ENCODE measurements at places on chromosomes 4 and X.

DNA sequence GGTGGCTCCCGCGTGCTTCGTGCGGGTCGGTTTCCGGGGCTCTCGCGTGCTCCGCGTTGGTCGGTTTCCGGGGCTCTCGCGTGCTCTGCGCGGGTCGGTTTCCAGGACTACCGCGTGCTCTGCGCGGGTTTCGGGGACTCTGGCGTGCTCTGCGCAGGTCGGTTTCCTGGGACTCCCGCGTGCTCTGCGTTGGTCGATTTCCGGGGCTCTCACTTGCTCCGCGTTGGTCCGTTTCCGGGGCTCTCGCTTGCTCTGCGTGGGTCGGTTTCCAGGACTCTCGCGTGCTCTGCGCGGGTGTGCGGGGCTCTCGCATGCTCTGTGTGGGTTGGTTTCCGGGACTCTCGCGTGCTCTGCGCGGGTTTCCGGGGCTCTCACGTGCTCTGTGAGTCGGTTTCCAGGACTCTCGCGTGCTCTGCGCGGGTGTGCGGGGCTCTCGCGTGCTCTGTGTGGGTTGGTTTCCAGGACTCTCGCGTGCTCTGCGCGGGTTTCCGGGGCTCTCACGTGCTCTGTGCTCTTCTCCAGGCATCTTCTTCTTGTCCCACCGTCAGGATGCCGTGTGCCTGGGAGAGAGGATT is 109.9 kb upstream of the LRPAP1 start:
- H3K4me3 ChIP-seq: no peak overlapping the region
- H3K36me3 ChIP-seq: no peaks in the 10 kb centered on the region
- H3K4me1 ChIP-seq: no peaks in the 10 kb centered on the region
- H3K27me3 ChIP-seq: no peaks in the 10 kb centered on the region
- H3K27ac ChIP-seq: no peak overlapping the region

GRCh38 chr4:169601016-169601771 is 11.2 kb downstream of the NEK1 start:
- no peak overlapping the region for H3K27ac ChIP-seq
- H3K36me3 ChIP-seq: no peaks in the 10 kb centered on the region
- no peak overlapping the region for H3K4me3 ChIP-seq
- no peaks in the 10 kb centered on the region for H3K4me1 ChIP-seq

DNA sequence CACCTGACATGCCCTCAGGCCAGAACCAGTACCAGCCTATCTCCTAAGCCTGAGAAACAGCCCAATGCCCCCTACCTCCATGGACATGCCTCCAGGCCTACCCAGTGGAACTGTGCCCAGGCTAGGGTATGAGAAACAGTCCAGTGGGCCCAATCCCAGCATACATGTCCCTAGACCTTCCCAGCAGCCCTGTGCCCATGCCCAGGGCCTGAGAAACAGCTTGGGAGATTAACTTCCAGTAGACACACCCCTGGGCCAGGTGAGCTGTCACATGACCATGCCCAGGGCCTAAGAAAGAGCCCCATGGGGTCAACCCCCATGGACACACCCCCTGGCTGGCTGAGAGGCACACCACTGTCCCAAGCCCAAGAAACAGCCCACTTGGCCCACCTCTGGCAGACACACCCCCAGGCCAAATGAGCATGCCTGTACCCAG is 78.8 kb downstream of the CBR4 start:
- H3K4me1 ChIP-seq: no peaks in the 10 kb centered on the region
- DNase-seq: no peak
- no peaks in the 10 kb centered on the region for H3K36me3 ChIP-seq
- no peak overlapping the region for H3K4me3 ChIP-seq
- H3K27ac ChIP-seq: no peak overlapping the region

- H3K36me3 ChIP-seq: no peaks in the 10 kb centered on the region
- no peaks in the 10 kb centered on the region for H3K27me3 ChIP-seq
These were observed 10.8 kb upstream of the CAMK2D start for GRCh38 chr4:113772319-113772718.

- H3K27ac ChIP-seq: no peak overlapping the region
- no peak for DNase-seq
- H3K4me3 ChIP-seq: no peak overlapping the region
- H3K27me3 ChIP-seq: no peaks in the 10 kb centered on the region
- no peaks in the 10 kb centered on the region for H3K4me1 ChIP-seq
- H3K36me3 ChIP-seq: no peaks in the 10 kb centered on the region
These were observed 132.8 kb upstream of the FUNDC1 start for GRCh38 chrX:44675362-44676024.

GRCh38 chrX:41677183-41678060 is 11.4 kb upstream of the GPR34 start:
- no peak for DNase-seq
- H3K4me3 ChIP-seq: no peak overlapping the region
- no peaks in the 10 kb centered on the region for H3K4me1 ChIP-seq
- H3K36me3 ChIP-seq: no peaks in the 10 kb centered on the region

DNA sequence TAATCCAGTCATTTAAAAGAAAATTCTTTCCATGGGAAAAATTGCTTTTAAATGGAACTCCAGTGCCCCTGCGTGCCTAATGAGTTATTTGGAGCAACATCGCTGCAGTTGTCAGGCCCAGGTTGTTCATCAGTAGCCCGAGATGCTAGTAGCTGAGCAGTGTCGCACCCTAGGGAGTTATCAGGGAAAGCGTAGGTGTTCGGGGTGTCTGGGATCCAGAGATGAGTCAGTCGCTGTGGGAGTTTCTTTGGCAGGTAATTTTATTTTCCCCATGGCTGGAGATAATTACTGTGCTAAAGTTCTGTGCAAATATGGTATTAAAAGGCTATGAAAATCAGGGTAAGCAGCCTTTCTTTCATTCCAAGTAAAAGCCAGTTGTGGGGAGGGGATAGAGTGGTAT is 49.4 kb downstream of the ANXA3 start:
- no peak overlapping the region for H3K27ac ChIP-seq
- no peaks in the 10 kb centered on the region for H3K36me3 ChIP-seq
- no peaks in the 10 kb centered on the region for H3K4me1 ChIP-seq
- H3K4me3 ChIP-seq: no peak overlapping the region
- no peaks in the 10 kb centered on the region for H3K27me3 ChIP-seq
- no peak for DNase-seq

DNA sequence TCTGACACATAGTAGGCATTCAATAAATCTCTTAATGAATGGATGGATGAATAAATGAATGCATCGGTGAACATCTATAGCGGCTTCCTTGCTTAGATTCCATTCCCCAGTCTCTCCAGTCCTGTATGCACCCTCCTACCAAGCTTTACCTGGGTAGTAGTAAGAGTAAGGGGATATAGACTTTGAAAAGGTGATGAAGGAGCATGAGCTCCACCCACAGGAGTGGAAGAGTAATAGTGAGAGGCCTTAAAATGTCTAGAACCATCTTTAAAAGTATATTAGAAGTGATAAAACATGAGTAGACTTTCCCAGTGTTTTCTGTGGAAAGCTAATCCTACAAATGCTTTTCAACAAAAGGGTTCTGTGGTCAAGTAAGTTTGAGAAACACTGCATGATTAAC is 35.5 kb upstream of the GPC3 start:
- H3K4me1 ChIP-seq: no peaks in the 10 kb centered on the region
- H3K27ac ChIP-seq: no peak overlapping the region
- no peaks in the 10 kb centered on the region for H3K27me3 ChIP-seq
- DNase-seq: no peak

- no peaks in the 10 kb centered on the region for H3K36me3 ChIP-seq
- no peak for DNase-seq
- H3K27ac ChIP-seq: no peak overlapping the region
- no peaks in the 10 kb centered on the region for H3K4me1 ChIP-seq
- no peak overlapping the region for H3K4me3 ChIP-seq
These were observed 46.3 kb upstream of the BCLAF3 start for GRCh38 chrX:20037186-20037585.

GRCh38 chr4:105145156-105145902 is 1.3 kb upstream of the TET2 start:
- no peak for DNase-seq
- peaks cover 3% of the 10 kb centered on the region for H3K4me1 ChIP-seq
- peak overlapping the region; percentile 87 for H3K4me3 ChIP-seq

DNA sequence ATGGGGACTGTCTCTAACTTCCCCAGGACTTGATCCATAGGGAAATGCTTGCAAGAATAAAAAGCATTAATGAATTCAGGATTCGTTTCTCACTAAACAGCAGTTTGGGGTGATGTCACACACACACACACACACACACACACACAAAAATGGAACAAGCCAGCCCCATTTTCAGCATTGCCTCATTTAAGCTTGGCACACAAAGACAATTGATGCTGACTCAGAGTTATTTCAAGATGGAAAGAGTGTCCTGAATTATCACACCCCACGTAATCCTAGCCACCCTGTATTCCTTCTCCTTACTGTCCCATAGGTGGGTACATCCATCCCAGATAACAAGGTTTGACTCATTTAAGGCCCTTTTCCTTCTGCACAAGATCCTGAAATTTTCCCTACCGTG is 345.1 kb upstream of the HS3ST1 start:
- H3K27ac ChIP-seq: no peak overlapping the region
- no peak overlapping the region for H3K4me3 ChIP-seq
- no peaks in the 10 kb centered on the region for H3K27me3 ChIP-seq
- DNase-seq: no peak

DNA sequence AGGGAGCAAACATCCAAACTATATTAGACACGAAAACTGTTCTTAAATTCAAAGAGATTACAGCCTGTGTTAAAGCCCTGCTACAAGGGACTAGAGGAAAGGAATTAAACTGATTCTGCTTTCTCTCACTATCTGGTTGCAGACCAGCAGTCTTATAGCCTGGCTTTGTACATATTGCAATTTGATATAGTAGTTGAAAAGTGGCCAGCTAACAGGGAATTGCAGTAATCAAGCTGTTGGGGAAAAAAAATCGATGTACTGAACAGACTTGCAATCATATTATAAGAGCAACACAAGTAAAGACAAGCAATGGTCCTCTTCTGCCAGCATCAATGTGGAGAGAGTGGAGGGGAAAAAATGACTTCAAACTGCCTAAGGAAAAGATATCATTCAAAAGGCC is 364.4 kb upstream of the EPHA5 start:
- H3K27me3 ChIP-seq: no peaks in the 10 kb centered on the region
- H3K4me1 ChIP-seq: no peaks in the 10 kb centered on the region
- no peak overlapping the region for H3K27ac ChIP-seq
- no peak overlapping the region for H3K4me3 ChIP-seq
- no peak for DNase-seq

DNA sequence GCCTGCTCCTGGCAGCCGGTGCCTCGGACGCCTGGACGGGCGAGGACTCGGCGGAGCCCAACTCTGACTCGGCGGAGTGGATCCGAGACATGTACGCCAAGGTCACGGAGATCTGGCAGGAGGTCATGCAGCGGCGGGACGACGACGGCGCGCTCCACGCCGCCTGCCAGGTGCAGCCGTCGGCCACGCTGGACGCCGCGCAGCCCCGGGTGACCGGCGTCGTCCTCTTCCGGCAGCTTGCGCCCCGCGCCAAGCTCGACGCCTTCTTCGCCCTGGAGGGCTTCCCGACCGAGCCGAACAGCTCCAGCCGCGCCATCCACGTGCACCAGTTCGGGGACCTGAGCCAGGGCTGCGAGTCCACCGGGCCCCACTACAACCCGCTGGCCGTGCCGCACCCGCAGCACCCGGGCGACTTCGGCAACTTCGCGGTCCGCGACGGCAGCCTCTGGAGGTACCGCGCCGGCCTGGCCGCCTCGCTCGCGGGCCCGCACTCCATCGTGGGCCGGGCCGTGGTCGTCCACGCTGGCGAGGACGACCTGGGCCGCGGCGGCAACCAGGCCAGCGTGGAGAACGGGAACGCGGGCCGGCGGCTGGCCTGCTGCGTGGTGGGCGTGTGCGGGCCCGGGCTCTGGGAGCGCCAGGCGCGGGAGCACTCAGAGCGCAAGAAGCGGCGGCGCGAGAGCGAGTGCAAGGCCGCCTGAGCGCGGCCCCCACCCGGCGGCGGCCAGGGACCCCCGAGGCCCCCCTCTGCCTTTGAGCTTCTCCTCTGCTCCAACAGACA is 4.4 kb downstream of the SOD3 start:
- H3K27me3 ChIP-seq: peaks cover 10% of the 10 kb centered on the region
- no peaks in the 10 kb centered on the region for H3K36me3 ChIP-seq
- no peak overlapping the region for H3K27ac ChIP-seq
- H3K4me3 ChIP-seq: no peak overlapping the region

GRCh38 chr4:7157666-7158065 is 34.7 kb upstream of the SORCS2 start:
- H3K4me1 ChIP-seq: no peaks in the 10 kb centered on the region
- H3K27me3 ChIP-seq: no peaks in the 10 kb centered on the region
- DNase-seq: no peak
- H3K27ac ChIP-seq: no peak overlapping the region

GRCh38 chr4:139631791-139632190 is 33.8 kb upstream of the MGST2 start:
- H3K4me3 ChIP-seq: no peak overlapping the region
- no peak overlapping the region for H3K27ac ChIP-seq
- H3K36me3 ChIP-seq: no peaks in the 10 kb centered on the region
- no peaks in the 10 kb centered on the region for H3K27me3 ChIP-seq
- H3K4me1 ChIP-seq: no peaks in the 10 kb centered on the region

- H3K4me1 ChIP-seq: no peaks in the 10 kb centered on the region
- DNase-seq: no peak
- no peak overlapping the region for H3K4me3 ChIP-seq
- no peaks in the 10 kb centered on the region for H3K36me3 ChIP-seq
- no peak overlapping the region for H3K27ac ChIP-seq
- no peaks in the 10 kb centered on the region for H3K27me3 ChIP-seq
These were observed 188.4 kb upstream of the CLNK start for GRCh38 chr4:10872833-10873517.

DNA sequence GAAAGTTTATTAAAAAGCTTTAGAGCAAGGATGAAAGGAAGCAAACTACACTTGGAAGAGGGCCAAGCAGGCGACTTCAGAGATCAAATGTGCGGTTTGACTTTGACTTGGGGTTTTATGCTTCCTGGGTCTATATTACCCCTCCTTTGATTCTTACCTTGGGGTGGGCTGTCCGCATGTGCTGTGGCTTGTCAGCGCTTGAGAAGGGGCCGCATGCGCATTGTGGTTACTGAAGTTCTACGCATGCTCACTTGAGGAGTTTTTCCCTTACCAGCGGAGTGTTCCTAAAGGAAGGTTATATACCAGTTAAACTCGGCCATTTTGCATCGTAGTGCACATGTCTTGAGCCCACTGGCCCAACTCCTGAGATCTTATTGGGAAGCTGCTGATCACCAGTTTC is 9.9 kb downstream of the ZNF157 start:
- no peaks in the 10 kb centered on the region for H3K36me3 ChIP-seq
- H3K4me3 ChIP-seq: no peak overlapping the region
- peaks cover 6% of the 10 kb centered on the region for H3K4me1 ChIP-seq
- DNase-seq: peak; percentile 60
- no peak overlapping the region for H3K27ac ChIP-seq
- H3K27me3 ChIP-seq: no peaks in the 10 kb centered on the region

- H3K36me3 ChIP-seq: no peaks in the 10 kb centered on the region
- no peak overlapping the region for H3K4me3 ChIP-seq
These were observed 223.1 kb downstream of the AFF2 start for GRCh38 chrX:148723551-148723950.

DNA sequence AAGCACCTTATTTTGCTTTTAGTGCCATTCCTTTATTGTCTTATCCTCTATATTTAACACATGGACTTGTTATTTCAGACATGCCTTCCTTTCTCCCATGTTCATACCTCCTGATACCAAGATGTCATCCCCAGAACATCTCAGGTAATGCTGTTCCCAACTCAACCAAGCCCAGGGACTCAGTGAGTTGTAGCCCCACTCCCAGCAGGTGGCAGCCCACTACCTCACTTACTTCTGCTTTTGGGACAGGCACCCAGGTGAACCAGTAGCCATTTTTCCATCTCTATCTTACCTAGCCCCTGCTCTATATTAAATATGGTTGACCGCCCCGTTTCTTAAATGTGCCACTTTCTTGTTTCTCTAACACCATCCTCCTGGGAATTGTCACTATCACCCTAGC is 199.0 kb downstream of the DCHS2 start:
- no peak for DNase-seq
- no peak overlapping the region for H3K4me3 ChIP-seq
- H3K4me1 ChIP-seq: no peaks in the 10 kb centered on the region
- H3K36me3 ChIP-seq: no peaks in the 10 kb centered on the region
- H3K27ac ChIP-seq: no peak overlapping the region
- H3K27me3 ChIP-seq: no peaks in the 10 kb centered on the region

Data from effector memory CD4-positive, alpha-beta T cell (primary cell).